ENCODE measurements at places on chromosomes 4 and X. TPM values are rescaled to one million over a fixed set of nuclear protein-coding genes. Genes with fewer than 3 reads are reported as not detected.

DNA sequence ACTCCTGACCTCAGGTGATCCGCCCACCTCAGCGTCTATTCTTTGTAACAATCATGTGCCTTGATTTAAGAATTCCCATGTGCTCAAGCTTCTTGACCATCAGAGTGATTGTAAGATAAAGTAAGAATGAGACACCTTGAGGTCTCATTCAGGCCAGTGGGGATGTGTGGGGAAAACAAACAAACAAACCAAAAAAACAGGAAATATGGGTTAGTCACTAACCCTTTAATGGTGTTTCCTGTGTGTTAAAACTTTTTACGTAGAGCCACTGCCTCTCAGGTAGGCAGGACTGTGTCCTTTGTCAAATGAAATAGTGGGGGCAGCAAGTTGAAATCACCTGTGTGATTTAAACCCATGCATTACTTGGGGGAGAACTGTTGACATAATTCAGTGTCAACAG lies 91.5 kb upstream of the DHRSX start:
- no peak for DNase-seq

DNA sequence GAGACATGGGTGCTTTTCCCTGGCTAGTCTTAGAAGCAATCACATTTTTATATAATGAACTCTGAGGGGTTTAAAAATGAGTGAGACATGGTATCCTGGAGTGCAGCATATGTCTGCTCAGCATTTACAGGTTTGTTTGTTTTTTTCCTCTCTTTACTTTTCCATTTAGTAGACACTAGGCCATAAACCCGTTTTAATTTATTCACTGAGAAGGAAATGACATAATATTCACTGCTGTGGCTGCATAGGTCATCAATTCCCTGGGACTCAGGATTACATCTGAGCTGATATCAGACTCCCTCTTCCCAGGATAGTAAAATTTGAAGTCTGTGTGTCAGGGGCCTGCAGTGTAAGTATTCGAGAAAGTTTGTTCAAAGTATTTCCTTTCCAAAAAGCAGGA lies 178.9 kb upstream of the SPRY1 start:
- no peak for DNase-seq

DNA sequence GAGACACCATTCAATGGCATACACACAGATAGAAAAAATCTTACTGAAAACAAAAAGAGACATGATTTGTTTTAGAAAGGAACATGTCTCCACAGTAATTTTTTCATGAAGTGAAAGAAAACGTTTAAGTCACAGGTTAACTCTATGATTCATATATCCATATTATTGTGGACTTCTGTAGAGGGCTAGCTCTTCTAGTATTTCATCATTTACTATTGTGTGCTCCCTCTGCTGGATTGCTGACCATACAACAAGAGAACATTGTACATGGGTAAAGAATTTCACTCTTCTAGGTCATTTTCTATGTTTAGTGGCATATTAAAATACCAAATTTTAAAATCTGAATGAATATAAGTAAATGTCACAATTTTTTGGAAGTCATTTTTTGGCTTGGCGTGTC lies 91.8 kb upstream of the POU3F4 start:
- DNase-seq, result peak; percentile 1

GRCh38 chrX:108701633-108702032 lies 34.7 kb downstream of the IRS4 start:
- DNase-seq, result no peak

GRCh38 chrX:2794336-2794735 lies 34.4 kb upstream of the GYG2 start:
- DNase-seq, result no peak

DNA sequence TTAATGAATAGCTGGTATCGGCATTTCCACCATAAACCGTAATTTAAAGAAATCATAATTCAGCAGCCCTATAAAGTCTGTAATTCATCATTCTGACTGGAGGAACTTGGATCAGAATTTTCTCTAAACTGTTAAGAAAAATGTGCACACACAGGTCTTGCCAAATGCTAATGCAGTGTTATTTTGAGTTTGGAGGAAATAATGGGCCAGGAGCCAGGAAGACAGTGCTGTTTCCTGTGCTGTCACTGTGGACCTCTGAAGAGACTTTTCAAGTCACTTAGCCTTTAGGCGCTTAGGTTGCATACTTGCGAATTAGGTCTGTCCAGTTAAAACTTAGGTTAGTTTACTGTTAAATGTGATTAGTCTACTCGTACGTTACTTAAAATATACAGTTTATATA lies 137.5 kb upstream of the ANXA3 start:
- peak; percentile 68 for DNase-seq

DNA sequence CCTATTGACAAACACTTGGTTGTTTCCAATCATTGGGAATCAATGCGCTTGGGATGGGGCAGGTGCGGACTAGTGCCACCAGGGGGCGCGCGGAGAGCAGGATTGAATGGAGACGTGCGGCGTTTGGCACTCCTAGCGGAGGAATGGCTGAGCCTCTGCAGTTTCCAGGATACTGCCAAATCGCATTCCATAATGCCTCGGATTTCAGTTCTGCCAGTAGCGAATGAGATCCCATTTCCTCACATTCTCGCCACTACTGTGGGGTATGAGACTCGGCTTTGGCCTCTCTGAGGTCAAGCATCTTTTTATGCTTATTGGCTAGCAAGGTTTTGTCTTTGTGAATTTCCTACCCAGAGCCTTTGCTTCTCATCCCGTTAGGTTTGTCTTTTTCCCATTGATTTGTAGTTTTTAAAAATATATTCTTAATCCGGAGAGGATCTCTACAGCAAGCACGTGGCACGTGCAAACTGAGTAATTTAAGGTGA lies 28.7 kb downstream of the CLDN34 start:
- peak; percentile 80 for DNase-seq

DNA sequence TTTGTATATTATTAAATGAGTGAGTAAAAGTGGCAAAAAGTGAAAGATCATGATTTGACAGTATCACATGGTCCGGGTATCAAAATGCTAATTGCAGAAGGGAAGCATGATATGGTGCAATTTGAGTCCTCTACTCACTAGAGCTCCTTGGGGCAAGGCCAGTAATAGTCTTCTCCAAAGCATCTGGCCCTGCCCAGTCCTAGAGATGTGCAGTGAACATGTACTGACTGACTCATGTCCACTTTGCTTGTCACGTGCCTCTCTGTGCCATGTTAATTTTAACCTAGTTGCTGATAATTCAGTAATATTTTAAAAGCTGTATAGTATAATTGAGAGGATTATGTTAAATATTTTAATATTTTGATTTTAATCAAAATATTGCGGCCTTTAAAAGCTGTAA lies 54.6 kb upstream of the TENM3 start:
- DNase-seq, result peak; percentile 63

DNA sequence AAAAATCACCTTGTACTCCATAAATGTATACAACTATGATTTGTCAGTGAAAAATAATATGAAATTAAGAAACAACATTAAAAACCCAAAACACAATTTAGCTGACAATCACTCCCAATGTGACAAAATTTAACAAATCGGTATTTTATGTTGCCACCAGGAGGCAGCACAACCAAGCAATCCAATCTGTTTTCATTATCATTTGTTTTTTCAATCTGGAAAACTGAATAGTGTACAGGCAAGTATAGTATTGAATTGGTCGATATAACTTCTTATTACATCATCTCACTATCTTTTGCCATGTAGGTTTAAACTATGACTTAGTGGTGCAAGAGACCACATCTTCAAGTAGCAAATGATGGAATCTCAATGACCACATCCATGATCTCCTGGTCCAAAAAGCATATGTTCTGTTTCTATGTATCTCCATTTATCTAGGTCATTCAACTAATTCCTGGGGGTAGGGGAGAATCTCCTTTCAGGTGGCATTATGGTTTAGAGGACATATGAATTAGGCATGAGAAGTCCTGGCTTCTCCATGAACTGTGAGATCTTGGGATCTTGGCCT lies 112.9 kb upstream of the AGA start:
- DNase-seq, result peak; percentile 13

GRCh38 chr4:93480452-93480851 lies 348.1 kb upstream of the ATOH1 start:
- no peak for DNase-seq

- DNase-seq, result peak; percentile 17
Observed at GRCh38 chr4:78205591-78205990, 148.5 kb downstream of the FRAS1 start.

DNA sequence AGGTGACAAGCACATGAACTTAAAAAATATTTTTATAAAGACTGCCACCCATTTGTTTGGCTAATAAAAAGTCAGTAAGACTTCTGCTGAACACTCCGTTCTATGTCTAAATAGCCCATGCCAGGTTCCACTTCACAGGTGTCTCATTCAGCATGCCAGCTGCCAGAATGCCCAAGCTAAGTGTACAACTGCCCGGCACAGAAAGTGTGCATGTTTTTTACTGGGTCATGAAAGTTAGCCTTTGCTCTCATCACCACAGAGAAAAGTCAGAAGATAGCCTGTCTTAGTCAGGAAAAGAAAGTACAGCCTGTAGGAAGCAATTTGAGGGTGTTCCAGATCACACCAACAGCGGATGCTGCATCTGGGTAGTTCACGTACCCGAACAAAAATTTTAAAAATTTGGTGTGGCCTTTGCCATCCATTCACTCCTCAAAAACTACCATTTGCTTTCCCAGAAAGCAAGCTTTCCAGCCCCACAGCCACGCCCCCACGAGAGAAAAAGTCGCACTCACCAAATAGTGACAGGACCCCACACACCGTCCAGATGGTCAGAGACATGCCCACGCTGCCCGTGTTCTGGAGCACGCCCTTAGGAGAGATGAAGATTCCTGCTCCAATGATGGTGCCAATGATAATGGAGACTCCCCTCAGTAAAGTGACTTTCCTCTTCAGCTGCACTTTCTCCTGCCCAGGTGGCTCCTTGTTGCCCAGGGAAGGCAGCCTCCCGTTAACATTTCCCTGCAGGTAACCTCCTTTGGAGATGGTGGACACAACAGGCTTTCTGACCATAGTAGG lies 671 bp downstream of the SLC7A11 start:
- DNase-seq, result no peak

The GYPE gene
- total RNA-seq, result 0.51 TPM

The RIPPLY1 gene
- total RNA-seq, result not detected
